ENCODE measurements at places on chromosomes 4 and X.

DNA sequence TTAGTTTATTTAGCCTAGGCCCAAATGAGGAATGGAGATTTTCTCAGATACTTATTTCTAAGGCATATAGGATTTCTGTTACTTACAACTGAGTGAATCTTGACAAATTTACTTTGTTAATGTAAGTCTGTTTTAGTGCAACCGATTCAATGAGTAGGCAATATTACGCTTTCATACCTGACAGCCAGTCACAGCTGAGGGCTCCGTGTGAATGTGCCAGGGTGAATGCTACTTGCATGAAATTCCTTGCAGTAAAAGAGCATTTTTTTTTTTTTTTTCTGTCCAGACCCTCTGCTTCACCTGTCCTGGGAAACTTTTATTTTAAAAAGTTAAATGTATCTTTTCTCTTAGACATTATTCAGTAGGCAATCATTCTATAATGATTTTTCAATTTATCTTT lies 1100.0 kb downstream of the FAT4 start:
- no peak for DNase-seq

DNA sequence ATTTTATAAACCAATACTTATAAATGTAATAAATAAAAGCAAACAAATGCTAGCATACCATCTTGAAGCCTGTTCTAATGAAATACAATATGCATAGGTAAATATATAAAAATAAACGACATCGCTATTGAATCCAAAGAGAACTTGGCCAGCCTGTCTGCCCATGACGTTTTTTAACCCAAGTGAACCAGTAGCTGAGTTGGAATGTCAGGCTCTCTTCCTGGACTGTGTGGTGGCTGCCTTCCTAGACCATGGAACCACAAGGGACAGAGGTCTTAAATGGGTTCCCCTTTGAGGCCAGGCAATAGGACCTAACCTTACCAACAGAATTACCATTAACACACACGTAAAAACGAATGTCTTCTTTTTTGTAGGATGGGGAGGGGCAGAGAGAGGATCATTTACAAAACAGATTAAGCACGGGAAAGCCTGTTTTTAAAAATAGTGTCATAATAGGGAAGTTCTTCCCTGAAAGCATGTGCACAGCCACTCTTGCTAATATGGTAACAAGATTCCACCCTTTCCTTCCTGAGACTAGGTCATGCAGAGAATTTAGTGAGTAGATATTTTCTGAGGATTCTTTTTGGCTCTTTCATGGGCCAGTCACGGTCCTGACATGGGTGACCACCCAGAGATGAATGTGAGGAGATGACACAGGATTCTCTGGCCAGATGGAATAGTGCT lies 69.4 kb upstream of the ACSL1 start:
- no peak for DNase-seq

- DNase-seq = no peak
These were observed 11.7 kb downstream of the ALB start for GRCh38 chr4:73415807-73416238.

DNA sequence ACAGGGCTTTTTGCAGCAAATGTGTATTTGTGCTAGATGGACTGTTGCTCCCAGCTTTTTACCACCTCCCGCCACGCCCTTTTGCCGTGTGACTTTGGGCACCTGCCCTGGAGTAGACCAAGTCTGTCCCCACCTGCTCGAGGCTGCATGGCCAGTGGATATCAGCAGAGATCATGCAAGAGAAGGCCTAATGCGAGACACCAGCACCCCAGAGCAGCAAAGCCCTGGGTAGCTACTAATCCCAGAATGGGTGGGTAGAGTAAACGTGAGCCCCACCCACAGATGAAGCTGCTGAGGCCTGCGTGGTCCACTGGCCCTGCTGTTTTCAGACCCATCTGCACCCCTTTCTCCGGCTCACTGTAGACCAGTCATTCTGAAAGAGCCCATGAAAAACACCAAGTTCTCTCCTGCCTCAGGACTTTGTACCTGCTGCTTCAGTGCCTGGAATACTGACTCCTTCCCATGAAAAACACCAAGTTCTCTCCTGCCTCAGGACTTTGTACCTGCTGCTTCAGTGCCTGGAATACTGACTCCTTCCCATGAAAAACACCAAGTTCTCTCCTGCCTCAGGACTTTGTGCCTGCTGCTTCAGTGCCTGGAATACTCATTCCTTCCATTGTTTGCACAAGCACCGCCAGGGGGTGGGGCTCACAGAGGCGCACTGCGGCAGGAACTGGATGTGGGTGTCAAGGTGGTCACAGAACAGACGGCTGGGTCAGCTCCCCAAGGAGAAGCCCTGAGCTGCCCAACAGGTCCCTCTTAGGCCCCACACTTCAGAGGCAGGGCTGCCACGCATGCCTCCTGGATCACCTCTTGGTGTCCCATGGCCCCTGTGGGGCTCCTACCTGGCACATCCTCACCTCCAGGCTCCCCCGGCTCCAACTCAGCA lies 5.1 kb upstream of the TNIP2 start:
- no peak for DNase-seq

DNA sequence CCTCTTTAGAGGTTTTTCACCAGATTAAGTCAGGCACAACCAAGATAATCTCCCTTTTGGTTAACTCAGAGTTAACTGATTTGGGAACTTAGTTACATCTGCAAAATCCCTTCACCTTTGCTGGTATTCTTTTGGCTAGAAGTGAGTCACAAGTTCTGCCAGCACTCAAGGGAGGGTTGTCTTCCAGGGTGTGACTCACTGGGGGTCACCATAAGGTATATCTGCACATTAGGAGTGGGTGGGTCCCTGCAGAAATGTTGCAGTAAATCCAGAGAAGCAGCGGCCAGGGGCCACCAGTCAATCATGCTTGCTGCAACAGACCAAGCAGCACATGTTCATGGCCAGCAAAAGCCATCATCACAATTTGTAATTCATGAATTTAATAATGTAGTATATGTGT lies 59.8 kb upstream of the MAML3 start:
- no peak for DNase-seq

DNA sequence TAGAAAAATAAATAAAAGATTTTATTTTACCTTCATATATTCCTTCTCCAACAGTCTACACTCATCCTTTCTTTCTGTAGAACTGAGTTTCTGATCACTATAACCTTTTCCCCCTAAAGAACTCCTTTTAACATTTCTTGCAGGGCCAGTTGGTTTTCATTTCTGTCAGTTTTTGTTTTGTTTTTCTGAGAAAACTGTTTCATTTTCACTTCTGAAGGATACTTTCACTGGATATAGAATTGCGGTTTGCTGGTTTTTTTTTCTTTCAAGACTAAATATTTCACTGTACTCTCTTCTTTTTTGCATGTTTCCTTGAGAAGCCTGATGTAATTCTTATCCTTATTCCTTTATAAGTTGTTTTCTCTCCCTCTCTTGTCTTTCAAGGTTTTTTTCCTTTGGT lies 90.4 kb upstream of the EOLA2 start:
- no peak for DNase-seq

DNA sequence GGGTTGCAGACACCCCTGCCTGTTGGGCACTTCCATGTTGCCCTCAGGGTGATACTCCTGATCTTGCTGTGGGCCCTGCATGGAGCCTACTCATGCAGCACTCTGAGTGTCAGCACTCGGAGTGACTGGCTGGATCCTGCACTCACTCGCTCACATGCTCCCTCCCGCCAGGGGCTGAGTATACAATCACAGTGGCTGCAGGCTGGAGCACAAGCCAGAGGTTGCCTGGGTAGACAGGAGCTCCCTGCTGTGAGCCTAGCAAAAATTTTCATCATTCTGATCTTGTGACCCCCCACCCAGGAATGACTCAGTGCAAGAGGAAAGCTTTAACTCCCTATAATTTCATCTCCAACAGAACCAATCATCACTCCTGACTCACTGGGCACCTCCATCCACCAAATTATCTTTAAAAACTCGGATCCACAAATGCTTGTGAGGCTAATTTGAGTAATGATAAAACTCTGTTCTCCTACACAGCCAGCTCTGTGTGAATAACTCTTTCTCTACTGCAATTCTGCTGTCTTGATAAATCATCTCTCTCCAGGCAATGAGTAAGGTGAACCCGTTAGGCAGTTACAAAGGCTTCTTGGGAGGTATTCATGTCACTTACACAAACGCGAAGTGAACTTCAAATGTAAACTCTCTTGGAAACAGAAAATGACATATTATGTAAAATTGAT lies 1180.8 kb upstream of the PABPC4L start:
- DNase-seq = no peak

GRCh38 chr4:152229782-152230289 lies 306.1 kb downstream of the FBXW7 start:
- no peak for DNase-seq

GRCh38 chr4:40924096-40924792 lies 174.5 kb downstream of the NSUN7 start:
- DNase-seq = peak; percentile 46

- no peak for DNase-seq
These were observed 93.7 kb downstream of the C4orf33 start for GRCh38 chr4:129189630-129190029.

- no peak for DNase-seq
These were observed 62.8 kb downstream of the SHISA3 start for GRCh38 chr4:42460043-42460442.

DNA sequence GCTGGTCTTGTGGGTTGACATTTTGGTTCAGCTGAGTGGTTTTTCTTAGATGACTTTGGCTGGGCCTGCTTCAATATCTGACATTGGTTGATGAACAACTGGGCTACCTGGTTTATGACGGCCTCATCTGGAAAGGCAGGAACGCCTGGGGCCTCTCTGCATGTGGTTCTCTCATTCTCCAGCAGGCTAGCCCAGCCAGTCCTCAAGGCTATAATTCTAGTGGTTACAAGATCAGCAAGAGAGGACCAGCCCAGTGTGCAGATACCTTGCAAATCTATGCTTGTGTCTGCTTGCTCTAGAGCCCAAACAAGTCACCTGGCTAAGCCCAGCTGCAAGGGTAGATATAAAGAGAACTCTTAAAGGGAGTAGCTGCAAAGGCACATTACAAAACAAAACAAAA lies 214.2 kb upstream of the PUDP start:
- no peak for DNase-seq

GRCh38 chrX:48923771-48924170 lies 4.9 kb upstream of the PIM2 start:
- no peak for DNase-seq

DNA sequence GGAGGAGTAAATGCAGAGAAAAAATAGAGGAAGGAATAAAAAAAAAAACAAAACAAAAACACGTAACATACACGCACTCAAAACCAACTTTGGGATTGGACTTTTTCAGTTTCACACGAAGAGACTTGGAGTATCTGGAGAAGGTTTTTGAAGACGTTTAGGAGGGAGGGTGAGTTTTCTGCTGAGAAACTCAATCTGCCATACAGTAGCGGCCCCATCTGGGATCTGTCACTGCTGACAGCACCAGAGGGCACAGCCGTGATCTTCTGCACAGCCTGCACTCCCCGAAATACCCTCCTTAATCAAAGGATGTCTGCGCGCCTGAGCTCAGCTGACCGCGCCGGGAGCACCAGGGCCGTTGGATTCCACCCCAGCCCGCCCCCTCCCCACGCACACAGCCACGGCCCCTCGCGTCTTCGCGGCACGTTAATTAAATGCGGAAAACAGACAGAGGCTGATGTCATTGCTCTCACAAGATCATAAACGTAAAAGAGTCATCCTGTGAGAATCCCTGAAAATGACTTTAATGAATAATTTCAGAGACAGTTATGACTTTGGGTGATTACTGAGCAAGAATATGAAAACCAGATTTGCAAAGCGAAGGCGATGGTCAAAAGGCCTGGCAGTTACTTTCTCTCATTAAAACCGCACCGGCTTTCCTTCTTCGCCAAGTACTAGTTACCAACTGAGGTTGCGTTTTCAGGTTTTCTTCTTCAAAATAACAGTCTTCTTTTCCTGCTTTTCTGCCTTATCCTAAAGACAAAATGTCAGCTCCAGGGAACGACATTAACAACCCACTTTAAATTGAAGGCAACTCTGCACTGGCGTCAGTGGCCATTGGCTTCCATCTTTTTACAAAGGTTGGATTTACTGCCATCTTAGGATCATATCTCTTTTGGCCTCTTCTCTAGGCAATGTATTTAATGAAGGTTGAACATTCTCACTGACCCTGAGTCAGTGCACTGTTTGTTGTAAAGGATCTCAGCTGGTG lies 10.6 kb downstream of the HAND2 start:
- no peak for DNase-seq

DNA sequence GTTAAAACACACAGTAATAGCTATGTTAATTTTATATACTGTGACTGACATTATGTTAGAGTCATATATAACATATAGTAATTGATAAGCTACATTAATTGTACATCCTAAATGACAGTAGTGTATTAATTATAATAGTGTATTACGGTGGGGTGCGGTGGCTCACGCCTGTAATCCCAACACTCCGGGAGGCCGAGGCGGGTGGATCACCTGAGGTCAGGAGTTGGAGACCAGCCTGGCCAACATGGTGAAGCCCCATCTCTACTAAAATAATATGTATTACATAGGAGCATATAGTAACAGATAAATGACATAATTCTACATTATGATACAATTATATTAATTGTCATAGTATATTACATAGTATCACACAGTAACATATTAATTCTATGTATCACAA lies 12.2 kb downstream of the ASMTL start:
- no peak for DNase-seq

DNA sequence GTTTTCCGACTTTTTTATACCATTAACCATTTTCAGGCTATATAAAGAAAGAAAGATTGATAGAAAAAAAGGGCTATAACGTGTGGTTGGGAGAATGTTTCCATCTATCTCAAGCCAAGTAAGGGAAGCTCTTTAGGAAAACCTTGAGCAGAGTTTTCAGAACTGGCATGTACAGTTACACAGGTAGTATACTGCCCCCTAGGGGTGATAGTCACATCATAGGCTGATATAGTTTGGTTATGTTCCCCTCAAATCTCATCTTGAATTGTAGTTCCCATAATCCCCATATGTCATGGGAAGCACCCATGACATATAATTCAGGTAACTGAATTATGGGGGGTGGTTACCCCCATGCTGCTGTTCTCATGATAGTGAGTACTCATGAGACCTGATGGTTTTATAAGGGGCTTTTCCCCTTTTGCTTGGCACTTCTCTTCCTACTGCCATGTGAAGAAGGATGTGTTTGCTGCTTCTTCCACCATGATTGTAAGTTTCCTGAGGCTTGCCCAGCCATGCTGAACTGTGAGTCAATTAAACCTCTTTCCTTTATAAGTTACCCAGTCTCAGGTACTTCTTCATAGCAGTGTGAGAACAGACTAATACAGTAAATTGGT lies 186.8 kb downstream of the TMA16 start:
- DNase-seq = no peak

- no peak for DNase-seq
These were observed 65.5 kb upstream of the LAS1L start for GRCh38 chrX:65600106-65600505.

DNA sequence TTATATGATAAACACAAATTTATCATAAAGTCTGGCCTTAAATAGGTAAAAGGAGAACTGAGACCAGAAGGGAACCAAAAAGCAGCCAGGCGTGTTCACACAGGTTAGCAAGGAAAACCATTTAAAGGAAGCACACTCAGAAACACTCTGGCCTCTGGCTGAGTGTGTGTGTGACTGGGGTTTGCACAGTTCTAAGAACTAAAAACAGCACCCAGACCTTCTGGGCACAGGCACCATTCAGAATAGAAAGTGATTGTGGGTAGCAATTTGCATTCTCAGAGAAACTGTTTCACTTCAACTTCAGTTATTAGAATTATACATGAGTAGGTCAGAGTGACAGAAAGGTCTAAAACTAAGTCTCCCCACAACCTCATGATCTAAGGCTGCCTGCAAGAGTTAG lies 10.0 kb downstream of the GPR82 start:
- DNase-seq = no peak
